ENCODE measurements at places on chromosomes 3 and 15.
A peak's percentile ranks its signal among the peaks of the same experiment; 100 is the strongest.

DNA sequence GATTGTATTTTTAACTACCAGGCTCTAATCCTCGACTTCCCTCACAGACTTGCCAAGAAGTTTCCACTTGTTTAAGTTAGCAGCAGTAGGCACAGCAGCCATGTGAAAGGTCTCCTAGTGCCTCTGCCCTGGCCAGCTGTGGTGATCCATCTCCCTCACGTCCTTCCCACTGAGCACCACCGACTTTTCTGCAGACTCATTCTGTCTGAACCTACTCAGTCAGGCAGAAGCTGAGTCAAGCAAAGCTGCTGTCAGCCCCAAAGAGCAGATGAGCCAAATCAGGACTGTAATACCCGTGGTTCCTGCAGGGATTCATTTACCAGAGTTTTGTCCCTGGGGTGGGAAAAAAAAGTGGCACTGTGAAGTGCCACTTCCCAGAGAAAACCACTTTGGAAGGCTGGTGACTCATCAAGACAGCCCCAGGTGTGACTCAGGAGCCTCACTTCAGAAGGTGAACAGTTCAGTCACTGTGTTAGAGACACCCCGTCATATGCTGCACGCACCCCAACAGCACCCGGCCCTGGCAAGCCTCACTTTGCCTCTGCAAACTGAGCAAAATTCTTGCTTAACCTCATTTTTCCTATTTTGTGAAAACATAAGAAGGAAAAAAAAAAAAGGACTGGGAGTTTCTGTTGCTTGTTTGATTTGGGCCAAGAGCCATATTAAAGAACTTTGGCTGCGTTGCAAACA, 76.0 kb downstream of the WWTR1 start:
- DNase-seq: peak; percentile 82

- DNase-seq: no peak
These were observed 341.4 kb downstream of the NAALADL2 start for GRCh38 chr3:175200391-175201095.

- DNase-seq: no peak
These were observed 112.7 kb downstream of the TNIK start for GRCh38 chr3:171347301-171348039.

- DNase-seq: no peak
These were observed 68.5 kb downstream of the TRANK1 start for GRCh38 chr3:36876181-36876936.

DNA sequence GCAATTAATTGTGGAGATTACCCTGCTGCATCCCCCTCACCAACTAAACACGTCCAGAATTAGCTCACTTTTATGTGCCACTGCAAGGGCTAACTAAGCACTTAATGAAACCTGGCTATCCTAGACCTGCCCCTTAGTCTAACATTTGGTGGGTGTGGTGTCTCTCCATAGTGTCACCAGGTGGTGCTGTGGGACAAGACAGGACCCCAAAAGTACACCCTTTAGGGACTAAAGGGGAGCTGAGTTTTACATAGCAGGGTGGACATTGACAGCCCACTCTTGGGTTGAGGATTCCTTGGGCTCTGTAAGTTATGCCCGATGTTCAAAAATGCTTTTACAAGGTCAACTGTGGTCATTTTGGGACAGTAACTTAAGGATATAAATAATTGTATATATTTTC, 5.7 kb downstream of the DUT start:
- no peak for DNase-seq

GRCh38 chr3:149085828-149086231, 503 bp downstream of the HLTF start:
- no peak for DNase-seq

DNA sequence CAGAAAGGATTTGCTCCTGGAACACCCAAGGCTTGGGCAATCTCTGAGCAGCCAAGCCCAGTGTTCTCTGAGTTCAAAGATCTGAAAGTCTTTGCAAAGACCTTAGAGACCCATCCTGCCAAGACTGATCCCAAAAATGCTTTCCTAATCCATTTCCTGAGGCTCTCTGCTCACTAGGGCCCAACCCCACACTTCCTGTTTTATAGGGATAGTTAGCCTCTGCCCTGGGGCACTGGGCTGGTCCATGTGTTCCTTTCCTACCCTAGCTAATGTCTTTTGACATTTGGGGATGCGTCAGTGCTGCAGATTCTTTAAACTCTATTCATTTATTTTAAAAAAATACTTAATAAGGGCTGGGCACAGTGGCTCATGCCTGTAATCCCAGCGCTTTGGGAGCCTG, 372.7 kb downstream of the ROBO2 start:
- no peak for DNase-seq

- DNase-seq: no peak
These were observed at the start of gene UBE2E1 for GRCh38 chr3:23805633-23806533. Gene UBE2E1 (plus strand): TSS chr3:23805955. CDS start chr3:23807270, 1,315 bp downstream.

- no peak for DNase-seq
These were observed 28.9 kb upstream of the KLHL6 start for GRCh38 chr3:183584246-183584913.

GRCh38 chr3:107153981-107154380, 223.3 kb upstream of the CCDC54 start:
- no peak for DNase-seq

DNA sequence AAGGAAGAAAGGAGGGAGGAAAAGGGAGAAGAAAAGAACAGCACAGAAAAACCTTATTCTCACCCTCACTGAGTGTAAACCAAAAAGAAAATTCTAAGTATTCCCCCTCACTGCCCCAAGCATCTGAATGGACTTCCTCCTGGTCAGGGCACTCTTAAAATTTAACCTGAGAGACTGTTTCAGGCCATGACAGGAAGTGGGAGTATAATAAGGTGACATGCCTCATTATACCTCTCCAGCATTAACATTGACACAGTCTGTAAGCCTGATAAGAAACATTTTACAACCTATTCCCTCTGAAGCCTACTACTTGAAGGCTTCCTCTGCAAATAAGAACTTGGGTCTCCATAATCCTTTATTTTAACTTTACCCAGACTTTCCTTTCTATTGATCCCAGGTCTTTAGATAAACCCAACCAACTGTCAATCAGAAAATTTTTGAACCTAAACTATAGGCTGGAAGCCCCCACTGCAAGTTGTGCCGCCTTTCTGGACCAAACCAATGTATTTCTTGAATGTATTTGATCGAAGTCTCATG, 41.7 kb downstream of the SLCO2A1 start:
- DNase-seq: no peak

DNA sequence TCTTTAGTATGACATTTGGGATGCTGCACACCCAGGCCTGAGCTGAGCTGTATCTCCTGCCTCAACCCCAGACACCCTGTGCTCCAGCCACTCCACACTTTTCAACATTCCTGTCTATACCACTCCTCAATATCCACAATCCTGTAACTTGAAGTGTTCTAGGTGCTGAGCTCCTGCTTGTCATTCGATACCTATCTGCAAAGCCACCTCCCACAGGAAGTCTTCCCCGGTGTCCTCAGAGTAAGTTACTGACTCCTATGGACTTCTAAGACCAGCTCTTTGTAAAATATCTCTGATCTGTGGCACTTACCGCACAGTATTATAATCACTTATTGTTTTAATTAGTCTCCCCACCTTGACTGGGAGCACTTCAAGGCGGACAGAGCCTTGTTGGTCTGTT, 1.2 kb upstream of the CAV3 start:
- DNase-seq: no peak

DNA sequence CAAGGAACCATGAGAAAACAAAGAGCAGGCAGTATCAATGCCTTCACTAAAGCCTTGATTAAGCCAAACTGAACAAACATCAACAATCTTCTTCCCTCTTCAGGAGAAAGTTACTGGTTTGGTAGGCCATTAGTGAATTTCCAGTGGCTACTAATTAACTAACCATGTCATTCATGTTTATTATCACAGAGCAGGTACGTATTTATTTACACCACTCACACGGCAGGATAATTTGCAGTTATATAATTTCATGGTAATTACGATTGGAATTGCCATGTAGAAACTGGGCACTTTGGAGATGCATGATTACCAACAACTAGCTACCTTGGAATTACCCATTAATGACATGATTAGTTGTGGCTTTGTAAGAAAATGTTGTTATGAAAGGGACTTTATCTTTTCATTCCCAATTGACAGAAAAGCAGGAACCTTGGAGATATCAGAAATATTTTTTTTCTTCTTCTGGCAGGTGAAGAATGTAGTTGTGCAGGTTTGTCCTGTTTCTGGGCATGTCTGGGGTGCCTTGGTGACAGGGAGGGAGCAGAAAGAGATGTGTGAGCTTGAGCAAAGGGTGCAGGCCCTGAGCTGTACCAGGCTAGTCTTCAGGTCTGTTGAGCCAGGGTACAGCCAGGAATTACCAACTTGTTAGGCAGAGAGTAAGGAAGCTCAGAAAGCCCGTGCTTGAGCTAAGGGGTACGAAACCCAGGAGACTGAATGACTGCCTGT, 310.7 kb downstream of the RORA start:
- DNase-seq: no peak
